CD8-positive, alpha-beta T cell (primary cell): ENCODE measurements at places on chromosomes 3 and 15. TPM values are rescaled to one million over a fixed set of nuclear protein-coding genes. Genes with fewer than 3 reads are reported as not detected.

The CAMKV gene
- not detected for total RNA-seq

The PARP15 gene
- 43.8 TPM for total RNA-seq

The RAMAC gene
- total RNA-seq, result 27.7 TPM

The DGKG gene
- total RNA-seq, result not detected

The DAZL gene
- not detected for total RNA-seq

The PLA2G4E gene
- not detected for total RNA-seq

The DPPA2 gene
- not detected for total RNA-seq

The NR2F2 gene
- total RNA-seq, result not detected
